Esophagus squamous epithelium (tissue), 5 donors: ENCODE measurements at places on chromosomes 1 and 21.

DNA sequence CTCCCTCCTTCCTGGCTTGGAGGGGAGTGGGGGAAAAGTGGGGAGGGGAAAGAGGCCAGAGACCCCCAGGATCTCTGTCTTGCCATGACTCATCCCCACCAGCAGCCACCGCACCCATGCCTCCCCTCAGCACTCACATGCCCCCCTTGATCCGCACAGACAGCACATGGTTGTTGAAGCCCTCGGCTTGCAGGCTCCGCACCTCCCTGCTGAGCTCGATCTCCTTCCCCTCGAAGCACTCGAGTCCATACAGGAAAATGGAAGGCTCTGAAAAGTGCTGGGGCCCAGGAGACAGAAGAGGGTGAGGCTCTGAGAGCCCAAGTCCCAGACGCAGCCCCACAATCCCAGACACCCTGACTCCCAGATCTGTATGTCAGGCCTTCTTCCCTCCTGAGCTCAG lies 10.8 kb downstream of the CD52 start:
- DNase-seq, result no peak

DNA sequence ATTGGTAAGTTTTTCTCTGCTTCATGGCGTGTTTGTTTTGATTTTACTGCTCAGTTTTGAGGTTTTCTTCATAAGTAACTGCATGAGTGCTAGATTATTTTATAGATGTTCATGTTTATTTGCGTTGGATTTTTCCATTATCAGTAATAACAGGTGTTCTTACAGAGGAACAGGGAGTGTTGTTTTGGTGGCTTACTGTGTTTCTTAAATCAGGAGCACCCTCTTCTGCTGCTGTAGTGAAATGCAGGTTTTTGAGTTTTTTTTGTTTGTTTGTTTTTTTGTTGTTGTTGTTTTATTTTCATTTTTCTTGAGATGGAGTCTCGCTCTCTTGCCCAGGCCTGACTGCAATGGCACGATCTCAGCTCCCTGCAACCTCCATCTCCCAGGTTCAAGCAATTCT lies 32.6 kb downstream of the CTBS start:
- no peak for DNase-seq

- no peak for DNase-seq
Observed at GRCh38 chr21:25254491-25255174, 352.6 kb downstream of the MRPL39 start.

DNA sequence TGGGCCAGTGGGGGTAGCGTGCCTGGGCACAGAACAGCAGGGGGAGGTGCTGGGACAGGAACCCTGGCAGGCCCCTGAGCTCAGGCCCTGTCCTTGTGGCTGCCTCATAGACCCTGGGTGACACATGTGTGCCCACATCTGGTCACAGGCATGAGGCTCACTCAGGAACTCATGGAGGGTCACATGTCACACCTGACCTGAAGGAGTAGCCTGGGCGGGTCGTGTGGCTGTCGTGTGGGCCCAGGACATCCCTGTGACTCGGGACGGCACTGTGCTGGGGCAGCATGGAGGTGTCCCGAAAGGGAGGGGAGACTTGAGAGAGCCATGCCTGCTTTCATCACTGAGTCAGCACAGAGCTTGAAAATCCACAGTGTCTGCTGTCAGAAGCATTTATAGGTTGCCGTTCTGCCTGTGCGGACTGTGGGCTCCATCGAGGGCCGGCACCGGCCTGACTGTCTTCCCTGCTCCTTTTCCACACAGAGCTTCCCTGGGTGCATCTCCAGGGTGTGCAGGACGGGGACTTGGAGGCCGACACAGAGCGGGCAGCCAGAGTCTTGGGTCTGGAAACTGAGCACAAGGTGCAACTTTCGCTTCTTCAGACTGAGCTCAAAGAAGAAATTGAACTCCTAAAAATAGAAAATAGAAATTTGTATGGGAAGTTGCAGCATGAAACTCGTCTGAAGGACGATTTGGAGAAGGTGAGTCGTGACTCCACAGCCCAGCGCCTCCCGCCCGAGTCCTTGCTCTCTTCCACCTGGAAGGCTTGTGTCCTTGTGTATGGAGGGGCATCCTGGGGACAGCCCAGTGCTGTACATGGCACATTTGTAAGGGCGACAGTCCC lies 32.8 kb downstream of the PCNT start:
- no peak for DNase-seq

DNA sequence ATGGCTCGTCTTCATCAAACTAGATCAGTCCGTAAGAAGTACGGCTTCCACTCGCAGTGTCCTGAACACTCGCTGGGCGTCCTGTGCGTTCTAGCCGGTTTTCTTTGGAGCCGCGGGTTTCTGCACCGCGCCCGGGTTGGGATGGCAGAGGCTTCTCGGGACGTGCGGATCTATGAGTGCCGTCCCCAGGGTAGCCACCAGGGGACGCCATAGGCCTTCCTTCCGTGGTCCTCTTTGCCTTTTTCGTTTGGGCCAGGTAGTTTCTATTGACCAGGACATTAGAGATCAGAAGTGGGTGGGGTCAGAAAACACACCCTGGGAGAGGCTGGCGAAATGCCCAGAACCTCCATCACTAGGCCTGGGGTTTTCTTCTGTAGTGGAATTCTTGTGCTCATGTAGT lies 273.8 kb downstream of the FAM72C start:
- no peak for DNase-seq

DNA sequence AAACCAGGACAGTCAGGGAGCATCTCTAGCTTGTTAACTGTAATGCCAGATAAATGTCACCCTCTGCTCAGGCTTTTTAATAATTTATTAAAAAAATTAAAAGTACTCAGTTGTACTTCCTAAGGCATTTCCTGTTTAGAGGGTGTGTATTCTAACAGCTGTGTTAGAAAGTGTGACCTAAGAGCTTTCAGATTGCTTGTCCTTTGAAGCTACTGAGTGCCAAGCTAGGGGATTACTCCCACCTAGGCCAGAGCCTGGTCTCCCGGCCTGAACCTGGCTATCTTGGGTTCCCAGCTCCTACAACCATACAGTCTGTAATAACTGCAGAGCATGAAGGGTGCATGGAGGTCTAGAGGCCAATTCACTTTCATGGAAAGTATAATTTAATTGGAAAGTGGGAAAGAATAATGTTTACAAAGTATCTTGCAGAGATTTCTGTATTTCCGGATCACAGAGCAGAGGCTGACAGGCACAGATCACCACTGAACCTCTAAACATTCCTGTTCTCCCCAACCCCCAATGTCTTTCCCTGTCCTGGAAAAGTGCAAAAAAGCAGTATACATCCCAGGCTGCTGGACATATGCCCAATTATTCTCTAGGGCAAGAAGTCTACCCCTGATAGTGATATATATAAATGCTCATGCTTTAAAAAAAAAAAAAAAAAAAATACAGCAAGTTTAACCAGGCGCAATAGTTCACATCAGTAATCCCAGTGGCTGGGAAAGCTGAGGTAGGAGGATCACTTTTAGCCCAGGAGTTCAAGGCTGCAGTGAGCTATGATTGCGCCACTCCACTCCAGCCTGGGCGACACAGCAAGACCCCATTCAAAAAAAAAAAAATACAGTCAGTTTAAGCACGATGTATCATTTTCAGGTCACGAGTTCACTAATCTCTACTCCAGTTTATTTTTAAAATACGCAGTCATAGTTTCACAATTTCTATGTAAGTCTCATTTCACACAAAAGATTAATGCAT lies 36.7 kb upstream of the RAP1A start:
- DNase-seq, result no peak

GRCh38 chr1:229027622-229028182 lies 243.2 kb upstream of the RAB4A start:
- DNase-seq, result no peak

DNA sequence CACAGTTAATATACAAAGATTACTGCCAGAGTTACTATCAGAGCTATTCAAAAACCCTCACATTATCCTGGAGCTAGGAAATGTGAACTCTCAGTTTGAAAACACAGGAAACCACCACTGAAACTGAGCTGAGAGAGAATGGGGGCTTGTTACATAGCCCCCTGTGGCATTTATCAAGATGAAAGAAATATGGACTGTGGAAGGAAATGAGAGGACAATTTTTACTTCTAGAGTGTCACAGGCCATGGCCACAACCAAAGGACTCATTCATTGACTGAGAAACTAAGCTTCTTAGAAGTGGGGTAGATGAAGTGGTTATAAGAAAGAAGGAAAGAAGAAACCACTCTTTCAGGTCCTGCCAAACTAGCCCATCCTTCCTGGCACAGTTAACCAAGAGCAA lies 25.3 kb downstream of the DSTYK start:
- no peak for DNase-seq

GRCh38 chr1:79817031-79817560 lies 810.6 kb upstream of the ADGRL4 start:
- no peak for DNase-seq

GRCh38 chr1:221766210-221766609 lies 24.3 kb upstream of the DUSP10 start:
- no peak for DNase-seq

- no peak for DNase-seq
Observed at GRCh38 chr1:230002164-230002803, 64.8 kb upstream of the GALNT2 start.

GRCh38 chr1:38777464-38777957 lies 82.1 kb downstream of the RRAGC start:
- no peak for DNase-seq

- no peak for DNase-seq
Observed at GRCh38 chr1:203481196-203481595, 5.6 kb downstream of the PRELP start.

- no peak for DNase-seq
Observed at GRCh38 chr21:46227811-46228344, 696 bp downstream of the LSS start.

DNA sequence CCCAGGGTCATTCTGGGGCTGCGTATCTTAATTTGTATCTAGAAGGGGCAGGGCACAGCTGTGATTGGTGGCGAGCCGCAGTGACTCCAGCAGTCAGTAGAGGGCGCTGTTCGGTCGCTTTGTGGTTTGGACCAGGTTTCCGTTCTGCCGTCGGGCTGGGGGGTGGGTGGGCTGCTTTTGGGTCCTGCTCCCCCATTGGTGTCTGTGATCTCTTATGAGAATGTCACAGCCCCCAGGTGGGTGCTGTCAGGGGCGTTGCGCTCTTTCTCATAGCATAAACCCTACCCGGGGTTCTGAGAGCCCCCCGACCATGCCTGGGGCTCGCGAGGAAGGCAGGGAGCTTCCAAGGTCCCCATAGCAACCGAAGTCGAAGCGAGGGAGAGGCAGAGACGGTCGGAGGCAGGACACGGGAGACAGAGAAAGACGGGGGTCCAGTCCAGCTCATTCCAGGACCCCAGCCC lies 5.4 kb downstream of the TFF3 start:
- no peak for DNase-seq

GRCh38 chr1:53684741-53685140 lies 54.2 kb downstream of the GLIS1 start:
- DNase-seq, result no peak

DNA sequence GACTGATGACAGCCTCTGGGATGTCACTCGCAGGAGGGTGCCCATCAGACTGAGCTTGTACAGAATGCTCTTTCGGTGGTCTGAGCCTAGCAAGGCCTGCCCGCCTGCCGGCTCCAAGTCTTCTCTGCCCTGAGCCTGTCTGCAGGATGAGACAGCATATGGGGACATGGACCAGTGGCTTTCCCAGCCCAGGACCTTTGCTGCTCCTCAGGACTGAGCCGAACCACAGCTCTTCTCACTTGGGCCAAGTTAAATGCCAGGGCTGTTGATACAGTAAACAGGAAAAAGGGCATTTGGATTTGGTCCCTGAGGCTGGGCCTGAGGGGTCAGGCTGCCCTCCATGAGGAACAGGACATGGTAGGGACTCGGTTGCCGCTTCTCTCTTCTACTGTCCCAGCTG lies 64.3 kb upstream of the EPS8L3 start:
- DNase-seq, result no peak

GRCh38 chr1:100719490-100719889 lies at the start of gene VCAM1:
Gene VCAM1 (plus strand): TSS chr1:100719742. CDS start chr1:100719861, 119 bp downstream.
- no peak for DNase-seq

DNA sequence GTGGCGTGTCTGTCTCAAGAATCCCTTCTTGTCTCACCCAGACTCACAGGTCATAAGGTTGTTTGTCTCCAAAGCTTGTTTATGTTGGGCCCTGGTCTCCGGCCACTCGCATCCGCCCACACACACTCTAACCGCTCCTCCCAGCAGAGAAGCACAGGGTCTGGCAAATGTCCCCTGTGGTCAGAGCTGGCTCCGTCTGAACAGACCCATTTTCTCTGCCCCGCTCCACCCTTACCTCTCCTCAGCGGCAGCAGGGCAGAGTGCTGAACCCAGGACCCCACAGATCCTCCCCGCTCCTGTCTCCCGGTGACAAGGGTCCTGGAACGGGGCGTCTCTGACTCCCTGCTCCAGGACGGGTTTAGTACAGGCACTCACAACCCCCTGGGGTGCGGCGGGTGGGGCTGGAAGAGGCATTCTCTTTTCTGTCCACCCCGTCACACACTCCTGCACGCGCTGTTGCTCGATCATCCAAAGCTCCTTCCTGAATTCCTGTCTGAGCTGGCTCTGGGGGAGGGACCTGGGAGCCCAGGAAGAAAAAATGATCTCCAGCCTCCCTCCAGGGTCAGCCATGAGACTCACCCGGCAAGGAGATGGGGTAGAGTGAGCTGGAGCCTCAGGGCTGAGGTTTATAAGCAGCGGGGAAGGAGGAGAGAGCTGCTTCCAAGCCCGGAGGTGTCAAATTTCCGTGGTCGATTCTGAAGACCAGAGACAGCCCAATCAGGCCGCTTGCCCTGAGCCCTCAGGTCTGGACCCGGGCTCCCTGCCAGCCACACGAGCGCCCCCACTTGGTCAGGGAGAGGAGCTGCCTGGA lies at the start of gene S100A13:
Gene S100A13 (minus strand): TSS at position 602 of the 811 bp plus-strand sequence. CDS start 1,033 bp downstream, outside the sequence.
- DNase-seq, result no peak

DNA sequence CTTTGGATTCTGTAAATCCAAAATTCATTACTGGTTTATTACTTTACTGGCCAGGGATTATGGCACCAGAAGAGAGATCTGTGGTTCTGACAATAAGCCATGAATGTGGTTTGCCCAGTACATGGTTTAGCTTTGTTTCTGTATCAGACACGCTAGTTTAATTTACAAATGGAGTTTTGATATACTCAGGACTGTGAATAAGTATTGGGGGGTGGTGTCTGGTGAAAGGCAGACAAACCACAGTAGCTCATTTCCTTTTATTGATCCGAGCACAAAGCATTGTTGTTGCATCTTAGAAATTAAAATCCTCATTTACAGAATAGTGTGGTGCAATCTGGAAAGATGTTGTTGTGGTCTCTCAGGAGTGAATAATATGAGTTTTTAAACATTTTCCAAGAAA lies 96.0 kb downstream of the ST6GALNAC3 start:
- DNase-seq, result no peak

- DNase-seq, result no peak
Observed at GRCh38 chr1:169027607-169028320, 78.7 kb upstream of the ATP1B1 start.

DNA sequence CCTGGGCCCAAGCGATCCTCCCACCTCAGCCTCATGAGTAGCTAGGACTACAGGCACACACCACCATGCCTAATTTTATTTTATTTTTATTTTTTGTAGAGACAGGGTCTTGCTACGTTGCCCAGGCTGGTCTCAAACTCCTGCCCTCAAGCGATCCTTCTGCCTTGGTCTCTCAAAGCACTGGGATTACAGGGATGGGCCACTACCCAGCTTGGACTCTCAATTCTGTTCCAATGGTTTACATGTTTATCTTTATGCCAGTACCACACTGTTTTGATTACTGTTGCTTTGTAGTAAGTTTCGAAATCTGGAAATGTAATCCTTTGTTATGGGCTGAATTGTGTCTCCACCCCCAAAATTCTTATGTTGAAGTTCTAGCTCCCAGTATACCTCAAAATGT lies 88.4 kb upstream of the TARDBP start:
- no peak for DNase-seq
